Stimulated activated CD8-positive, alpha-beta memory T cell treated with anti-CD3 and anti-CD28 coated beads, Interleukin-2, amount 100 ng/mL, for 48 hours (primary cell): ENCODE measurements at places on chromosomes 3 and 15.

DNA sequence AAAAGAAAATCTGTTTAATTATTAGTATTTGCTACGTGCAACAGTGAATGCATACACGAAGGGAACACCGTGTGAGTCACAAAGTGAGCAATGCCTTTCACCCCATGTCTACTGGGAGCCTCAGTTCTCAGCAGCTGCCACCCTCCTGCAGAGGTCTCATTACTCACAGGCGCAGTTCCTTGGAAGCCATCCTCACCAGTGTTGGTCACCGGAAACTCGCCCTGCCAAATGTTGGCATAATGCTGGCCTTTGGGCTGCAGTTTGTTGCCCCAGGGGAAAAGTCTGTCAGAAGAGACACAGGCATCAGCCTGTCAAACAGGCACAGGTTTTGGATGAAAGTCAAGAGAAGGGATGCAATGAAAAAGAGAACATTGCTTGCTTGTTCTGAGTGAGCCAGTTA is 50.1 kb downstream of the SUMF1 start:
- DNase-seq = peak; percentile 36

DNA sequence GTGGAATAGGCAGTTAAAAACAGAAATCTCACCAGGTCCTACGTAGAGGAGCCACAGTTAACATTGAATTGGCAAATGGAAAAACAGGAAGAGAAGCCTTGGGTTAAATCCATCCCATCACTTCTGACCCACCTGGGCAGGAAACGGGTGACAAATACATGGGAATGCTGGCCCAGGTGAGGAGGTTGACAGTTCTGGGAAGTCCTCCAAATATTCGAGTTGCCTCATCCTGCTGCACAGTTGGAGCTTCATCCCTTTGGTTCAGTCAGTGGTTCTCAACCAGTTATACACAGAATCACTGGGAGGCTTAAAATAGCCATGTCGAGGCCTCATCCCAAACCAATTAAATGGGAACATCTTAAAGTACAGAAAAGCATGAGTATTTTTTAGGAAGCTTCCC is 5.3 kb downstream of the MYZAP start:
- DNase-seq = no peak

- DNase-seq = peak; percentile 1
Observed at GRCh38 chr3:113140876-113141275, 70.5 kb upstream of the BOC start.

GRCh38 chr15:67102599-67102929 is 37.2 kb downstream of the SMAD3 start:
- DNase-seq = no peak

GRCh38 chr15:39587731-39588530 is 7.1 kb downstream of the THBS1 start:
- no peak for DNase-seq

- DNase-seq = no peak
Observed at GRCh38 chr3:87390353-87390752, 114.0 kb upstream of the POU1F1 start.

DNA sequence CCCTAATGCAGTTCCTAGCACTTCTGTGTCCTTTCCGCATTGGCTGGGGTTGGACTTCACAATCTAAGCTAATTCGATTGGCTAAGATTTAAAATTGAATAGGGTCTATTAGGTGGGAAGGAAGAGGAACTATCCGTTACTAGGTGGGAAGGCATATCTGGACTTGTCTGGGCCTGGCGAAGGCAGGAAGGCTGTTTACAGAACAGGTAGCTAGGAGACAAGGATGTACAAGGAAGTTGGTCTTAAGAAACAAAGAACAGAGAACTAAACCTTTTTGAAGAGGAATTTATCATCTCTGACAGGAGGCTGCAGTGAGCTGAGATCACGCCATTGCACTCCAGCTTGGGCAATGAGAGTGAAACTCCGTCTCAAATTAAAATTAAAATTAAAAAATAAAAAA is 17.3 kb upstream of the ATG7 start:
- no peak for DNase-seq

DNA sequence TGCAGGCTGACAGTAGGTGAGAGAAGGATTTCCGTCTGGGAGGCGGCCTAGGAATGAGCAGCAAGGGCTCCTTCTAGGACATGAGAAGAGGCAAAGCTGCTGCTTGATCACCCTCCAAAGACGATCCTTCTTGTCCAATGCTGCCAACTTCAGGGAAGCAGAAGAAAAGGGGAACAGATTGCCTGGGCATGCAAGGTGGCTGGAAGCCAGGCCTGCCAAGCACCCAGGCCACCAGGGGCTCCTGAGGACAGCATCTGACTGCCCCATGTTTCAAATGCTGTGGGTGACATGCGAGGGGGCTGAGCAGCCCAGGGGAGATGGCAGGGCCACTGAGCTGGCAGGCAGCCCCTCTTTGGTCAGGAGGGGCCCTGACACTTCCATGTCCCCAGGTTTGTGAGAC is 3.3 kb upstream of the GRIP2 start:
- no peak for DNase-seq

DNA sequence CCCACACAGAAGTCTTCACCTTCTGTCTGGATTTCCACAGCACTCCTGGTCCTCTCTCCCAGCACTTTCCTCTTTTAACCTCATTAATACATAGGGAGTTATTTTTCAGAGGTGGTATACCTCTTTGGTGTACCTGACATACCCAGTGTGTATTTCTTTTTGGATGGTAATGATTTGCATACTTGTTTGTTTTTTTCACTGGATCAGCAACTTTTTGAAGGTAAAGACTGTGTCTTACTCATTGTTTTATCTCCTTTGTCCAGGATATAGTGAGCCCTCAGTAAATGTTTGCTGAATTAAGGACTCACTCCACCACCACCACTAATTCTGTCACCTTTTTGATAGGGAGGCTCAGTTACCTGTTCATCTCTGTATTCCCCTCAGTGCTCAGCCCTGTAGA is 52.1 kb downstream of the SACM1L start:
- no peak for DNase-seq

DNA sequence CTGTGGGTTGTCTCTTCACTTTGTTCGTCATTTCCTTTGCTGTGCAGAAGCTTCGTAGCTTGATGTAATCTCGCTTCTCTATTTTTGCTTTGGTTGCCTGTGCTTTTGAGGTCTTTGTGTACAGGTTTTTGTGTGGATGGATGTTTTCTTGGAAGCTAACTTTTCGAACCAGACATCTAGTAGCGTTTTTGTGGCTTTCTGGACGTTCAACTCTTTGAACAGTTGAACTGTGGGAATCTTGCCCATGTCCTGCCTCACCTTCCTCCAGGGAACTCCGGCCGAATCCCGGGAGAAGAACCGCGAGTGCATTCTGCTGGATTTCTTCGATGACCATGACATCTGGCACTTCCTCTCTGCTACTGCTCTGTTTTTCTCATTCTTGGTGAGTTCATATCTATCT is 70.6 kb downstream of the USF3 start:
- no peak for DNase-seq

DNA sequence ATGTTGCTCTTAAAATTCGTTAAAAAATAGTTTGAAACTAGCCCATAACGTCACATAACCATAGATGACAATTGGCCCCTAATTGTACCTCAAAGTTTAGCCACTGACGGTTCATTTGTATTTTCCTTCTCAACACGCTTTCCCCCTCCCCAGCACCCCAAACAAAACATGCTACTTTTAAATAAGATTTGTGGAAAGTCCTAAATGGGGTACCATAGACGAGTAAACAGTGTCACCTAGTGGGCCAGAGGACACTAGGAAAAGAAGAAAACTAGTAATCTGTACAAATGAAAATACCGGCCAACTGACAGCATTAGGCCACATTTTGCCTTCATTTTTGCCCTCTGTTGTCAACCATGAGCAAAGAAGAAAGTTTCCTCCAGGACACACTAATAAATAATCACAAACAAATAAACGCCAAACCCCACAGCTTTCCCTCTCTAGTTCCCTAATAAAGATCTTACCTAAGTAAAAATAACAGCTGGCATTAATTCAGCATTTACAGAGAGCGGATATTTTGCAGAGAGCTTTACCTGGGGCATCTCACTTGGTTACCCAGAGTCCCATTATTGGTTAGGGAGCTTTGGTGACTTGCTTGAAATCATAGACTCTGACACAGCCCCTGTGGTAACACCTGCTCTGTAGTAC is 175.1 kb upstream of the ATP11B start:
- DNase-seq = no peak

DNA sequence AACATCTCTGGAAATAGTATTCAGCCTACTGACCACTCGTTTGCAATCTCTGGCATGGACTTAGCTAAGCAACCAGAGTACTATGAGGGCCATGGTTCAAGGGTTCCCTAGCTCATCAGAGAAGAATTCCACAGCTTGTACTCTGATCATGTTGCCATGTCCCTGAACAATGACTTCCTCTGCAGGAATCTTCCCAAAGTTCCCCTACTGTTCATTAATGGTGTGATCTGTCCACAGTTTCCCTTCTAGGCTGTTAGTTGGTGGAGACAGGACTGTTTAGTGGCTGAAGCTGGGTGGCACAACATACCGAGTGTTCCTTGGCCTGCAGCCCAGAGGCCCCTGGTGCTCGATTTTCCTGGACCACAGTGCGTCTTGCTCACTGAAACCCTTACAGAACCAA is 44.4 kb upstream of the GALNT15 start:
- no peak for DNase-seq

DNA sequence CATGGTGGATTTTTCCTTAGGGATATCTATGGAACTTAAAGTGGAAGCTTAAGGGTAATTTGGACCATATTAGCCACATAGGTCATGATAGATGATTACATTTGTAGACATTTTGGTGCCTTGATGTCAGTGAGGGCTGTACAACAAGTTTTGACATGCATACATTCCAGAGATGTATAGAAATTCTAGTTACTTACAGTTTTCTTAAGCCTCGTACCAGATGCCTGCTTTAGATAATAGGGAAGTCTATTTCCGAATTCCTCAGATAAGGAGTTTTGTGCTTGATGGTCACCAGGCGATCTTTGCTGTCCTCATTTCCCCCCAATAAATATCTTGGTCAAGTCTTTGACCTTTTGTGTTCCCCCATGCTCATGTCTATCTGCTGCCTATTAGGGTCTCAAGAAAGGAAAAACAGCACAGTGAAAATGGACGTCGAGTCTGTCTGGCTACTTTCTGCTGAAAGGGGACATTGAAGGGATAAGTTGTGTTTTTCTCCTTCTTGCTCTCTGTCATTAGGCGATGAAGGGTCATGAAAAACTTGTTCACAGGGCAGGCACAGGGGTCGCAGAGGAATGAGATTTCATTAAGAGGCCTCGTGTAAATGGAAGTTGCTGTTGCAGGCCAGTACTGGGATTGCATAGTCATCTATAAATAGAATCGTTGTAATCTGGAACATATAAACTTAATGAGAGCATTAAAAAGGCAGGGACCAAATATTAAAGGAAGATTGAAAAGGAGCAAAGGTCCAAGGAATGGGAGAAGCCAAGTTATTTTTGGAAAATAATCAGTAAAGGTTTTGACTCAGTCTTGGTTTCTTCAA is 20.0 kb upstream of the SENP7 start:
- no peak for DNase-seq

GRCh38 chr15:50997371-50998051 is 89.0 kb downstream of the AP4E1 start:
- DNase-seq = no peak

DNA sequence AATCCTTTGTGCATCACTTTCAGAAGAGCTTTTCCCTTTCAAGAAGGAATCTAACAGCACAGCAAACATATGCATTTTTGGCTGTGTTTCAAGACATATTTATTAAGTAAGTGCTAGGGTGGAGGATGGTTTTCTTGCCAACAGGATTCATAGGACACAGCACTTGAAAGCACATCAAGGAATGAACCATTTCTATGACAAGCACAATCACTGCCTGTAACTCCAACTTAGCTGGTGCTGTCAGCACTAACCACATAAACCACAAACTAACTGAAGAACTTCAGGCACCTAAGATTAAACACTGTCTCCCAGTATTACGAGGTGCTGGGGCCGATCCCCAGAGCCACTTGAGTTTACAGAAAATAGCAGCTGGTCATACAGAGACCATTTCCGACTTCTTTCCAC is 35.4 kb upstream of the SPRED1 start:
- DNase-seq = no peak

DNA sequence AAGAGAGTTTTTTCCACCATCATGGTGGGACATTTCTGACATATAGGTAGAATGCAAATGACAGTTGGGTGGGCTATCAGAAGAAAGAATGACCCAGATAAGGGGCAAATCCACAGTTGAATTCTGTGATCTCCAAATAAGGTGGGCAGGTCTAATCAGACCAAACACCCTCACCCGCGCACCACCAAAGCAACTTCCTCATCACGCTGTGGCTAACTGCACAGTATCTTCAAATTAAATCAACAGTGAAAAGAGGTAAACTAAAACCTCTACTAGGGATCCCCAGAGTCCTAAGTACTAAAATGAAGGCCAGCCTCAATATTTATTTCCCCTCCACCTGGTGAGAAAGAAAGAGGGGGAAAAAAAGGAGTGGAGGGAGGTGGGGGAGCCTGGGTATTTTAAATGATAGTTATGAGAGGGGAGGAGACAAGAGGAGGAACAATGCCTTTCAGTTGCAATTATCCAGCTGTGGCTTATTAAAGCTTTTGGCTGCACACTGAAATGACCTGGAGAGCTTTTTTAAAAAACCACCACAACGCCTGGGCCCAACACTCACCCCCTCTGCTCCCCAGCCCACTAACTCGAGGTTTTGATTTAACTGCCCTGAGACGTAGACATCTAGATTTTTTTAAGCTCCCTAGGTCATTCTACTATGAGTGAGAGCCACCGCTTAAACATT is 61.0 kb downstream of the LRIG1 start:
- DNase-seq = no peak

- DNase-seq = no peak
Observed at GRCh38 chr3:50288387-50289007, 3.7 kb downstream of the IFRD2 start.

GRCh38 chr3:17121336-17121735 is 236.6 kb downstream of the PLCL2 start:
- no peak for DNase-seq

- DNase-seq = no peak
Observed at GRCh38 chr3:172094621-172095557, 55.5 kb downstream of the FNDC3B start.

GRCh38 chr3:115712871-115713270 is 89.6 kb downstream of the GAP43 start:
- no peak for DNase-seq

DNA sequence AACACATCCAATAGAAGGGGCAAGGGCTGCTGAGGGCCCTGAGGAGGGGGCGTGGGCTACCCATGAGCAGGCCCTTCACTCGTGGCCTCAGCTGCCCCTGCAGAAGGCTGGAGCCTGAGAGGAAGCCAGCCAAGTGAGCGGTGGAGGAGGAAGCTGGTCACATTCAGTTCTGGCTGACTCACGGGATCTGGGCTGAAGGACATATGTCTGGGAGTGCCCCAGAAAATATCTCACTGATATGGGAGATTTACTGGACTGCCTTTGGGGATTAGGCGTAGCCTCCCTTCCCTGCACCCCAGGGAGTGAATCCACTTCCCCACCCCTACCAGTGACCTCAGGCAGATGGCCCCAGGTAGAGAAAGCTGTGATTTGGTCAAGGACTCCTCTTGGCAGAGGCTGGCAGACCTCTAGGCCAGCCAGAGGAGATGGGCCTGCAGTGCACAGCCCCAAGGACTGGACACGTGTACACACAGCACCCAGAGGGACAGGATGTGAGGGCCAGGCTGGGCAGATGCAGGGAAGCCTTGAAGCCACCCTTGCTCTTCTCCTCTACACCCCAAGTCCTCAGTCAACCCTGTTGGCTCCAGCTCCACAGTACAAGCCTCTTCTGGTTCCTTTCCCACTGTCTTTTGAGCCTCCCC is 14.2 kb upstream of the ANKDD1A start:
- no peak for DNase-seq

- DNase-seq = no peak
Observed at GRCh38 chr3:59606638-59607266, 556.9 kb upstream of the CFAP20DC start.

GRCh38 chr3:159045279-159045885 is 243.5 kb downstream of the MFSD1 start:
- no peak for DNase-seq
